ENCODE measurements at places on chromosomes 11 and 22.

DNA sequence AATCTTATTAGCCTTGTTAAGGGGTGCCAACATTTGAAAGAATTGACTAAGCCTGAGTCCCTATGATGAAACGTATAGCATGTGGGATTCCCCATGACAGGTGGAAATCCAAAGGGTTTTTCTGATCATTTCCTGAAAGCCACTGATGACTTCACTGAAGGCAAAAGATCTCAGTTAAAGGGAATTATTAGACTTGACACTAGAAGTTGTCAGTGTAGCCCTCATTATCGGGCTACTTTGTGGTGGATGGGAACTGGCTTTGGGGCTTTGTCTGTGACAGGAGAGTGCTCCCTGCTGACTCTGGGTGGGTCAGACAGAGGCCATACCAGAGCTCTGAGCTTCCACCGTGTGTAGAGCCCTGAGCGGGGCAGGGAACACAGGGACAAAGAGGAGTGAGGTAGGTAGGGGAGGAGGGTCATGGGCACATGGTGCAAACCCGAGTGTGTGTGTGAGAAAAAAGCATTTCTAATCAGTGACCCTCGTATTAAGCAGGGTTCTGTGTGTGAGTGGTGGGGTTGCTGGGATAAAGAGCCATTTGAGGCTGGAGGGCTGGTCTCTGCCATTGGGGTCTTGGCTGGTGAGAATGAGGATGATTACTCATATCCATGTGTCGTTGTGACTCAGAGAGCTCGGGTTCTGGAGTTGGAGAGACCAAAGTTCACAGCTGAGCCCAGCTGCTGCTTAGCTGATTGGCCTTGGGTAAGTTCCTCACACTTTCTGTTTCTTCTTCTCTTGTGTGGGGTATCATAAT, 101.1 kb downstream of the GRIK4 start:
- peak; percentile 18 for DNase-seq

- no peak for DNase-seq
Measured at GRCh38 chr11:126288237-126288636, 5.3 kb downstream of the TIRAP start.

- DNase-seq: no peak
Measured at GRCh38 chr11:221539-221938, 14.0 kb downstream of the RIC8A start.

DNA sequence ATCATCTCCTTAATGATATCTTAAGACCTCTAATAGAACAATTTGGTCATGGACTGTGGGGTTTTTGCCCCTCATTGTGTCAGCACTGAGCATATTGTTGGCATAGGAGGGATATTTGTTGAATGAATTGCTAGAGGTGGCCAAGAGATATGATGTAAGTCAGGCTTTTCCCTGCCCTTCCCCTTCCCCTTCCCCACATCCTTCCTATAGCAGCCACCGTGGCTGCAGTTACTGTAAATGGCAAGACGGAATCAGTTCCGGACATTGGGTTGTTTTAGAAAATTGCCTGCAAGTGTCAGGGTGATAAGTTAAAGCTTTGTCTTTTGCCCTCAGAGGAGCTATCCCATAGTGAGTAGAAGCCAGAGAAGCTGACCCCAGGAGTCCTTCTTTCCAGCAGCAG, 23.0 kb downstream of the LIMK2 start:
- DNase-seq: no peak

GRCh38 chr11:16917941-16918340, 96.3 kb downstream of the PLEKHA7 start:
- no peak for DNase-seq

- no peak for DNase-seq
Measured at GRCh38 chr11:126840975-126841374, 159.6 kb downstream of the KIRREL3 start.

DNA sequence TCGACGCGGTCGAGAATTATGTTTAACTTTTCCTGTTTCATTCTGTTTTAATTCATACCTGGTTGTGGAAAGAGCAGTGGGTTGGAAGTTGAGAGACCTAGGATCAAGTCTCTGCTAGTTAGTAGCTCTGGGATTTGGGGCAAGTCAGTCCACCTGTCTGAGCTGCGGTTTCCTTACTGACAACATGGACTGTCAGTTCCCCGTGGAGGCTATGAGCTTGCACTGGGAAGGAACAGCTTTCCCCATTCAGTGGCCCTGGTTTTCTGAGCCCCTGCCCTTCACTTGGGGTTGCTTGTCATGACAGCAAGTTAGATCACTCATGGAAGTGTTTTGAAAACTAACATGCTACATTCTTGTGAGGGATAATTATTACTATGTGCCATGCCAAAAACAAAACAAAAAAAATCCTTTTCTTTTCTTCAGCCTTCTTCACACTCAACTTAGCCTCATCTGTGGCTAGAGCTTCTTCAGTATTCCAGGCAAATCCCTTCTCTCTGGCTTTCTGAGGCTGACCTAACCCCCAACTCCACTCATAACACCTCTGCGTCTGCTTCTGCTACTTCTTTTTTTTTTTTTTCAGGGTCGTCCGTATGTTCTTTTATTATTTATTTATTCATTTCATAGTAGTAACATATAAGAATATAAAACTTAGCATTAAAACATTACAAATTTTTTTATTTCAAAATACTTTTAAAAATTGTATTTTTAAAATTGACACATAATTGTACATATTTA, 43.0 kb upstream of the ZBED5 start:
- no peak for DNase-seq

GRCh38 chr11:75347781-75348566, 3.5 kb downstream of the ARRB1 start:
- no peak for DNase-seq

- DNase-seq: peak; percentile 63
Measured at GRCh38 chr22:22422629-22423112, 85.9 kb downstream of the ZNF280B start.
